ENCODE measurements at places on chromosomes 11 and 22.
A peak's percentile ranks its signal among the peaks of the same experiment; 100 is the strongest.

GRCh38 chr11:56214537-56214936, 19.5 kb downstream of the OR5T2 start:
- no peak for DNase-seq

- no peak for DNase-seq
Measured at GRCh38 chr11:63862923-63863322, 24.0 kb downstream of the MARK2 start.

DNA sequence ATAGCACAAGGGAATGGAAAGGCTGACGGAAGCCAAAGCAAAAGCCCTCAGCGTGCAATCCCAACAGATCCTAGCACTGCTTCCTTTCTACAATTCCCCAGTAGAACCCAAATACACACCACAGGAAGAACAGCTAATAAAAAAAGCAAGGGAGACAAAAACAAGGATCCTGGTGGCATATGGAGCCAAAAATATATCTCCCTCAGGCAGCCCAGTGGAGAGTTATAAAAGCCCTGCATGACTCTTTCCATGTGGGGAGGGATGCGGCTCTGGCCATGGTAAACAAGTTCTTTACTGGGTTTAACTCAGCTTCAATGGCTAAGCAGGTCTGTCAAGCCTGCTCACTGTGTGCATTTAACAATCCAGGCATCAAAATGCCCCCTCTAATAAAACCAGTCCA, 88.1 kb downstream of the PIWIL4 start:
- no peak for DNase-seq

DNA sequence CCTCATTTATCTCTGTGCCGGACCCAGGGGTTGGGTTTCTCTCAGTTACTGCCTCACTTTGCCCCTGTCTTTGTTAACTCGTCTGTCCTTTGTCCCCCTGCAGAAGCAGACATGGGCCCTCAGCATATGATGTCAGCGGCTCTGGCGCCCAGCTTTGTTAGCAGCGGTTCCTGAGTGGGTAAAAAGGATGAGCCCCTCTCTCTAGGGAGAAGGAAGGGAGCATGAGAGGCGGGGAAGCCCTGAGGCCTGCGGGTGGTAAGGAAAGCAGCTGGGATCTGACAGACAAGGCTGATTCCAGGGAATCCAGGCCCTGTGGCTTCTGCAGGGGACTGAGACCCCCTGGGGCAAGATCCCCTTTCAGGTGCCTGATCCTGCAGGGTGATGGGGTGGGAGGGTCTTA, 51.7 kb downstream of the MCM5 start:
- DNase-seq: no peak

- DNase-seq: no peak
Measured at GRCh38 chr11:130123414-130124040, 36.1 kb upstream of the ST14 start.

DNA sequence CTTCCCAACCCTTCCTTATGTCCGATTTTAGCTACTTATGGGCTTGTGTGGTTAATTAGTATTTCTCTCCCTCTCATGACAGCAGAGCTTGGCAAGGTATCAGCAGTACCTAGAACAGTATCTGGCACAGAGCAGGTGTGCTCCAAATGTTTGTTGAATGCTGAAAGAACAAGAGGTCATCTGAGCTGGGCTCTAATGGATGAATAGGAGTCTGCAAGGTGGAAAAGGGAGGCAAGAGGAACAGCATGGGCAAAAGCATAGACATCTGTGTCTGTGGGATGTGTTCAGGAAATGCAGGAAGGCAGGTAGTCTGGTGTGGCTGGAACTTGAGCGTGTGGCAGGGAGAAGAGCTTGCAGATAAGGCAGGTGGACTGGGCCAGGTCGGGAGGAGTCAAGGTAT, 19.0 kb downstream of the PRG3 start:
- no peak for DNase-seq

- DNase-seq: no peak
Measured at GRCh38 chr11:82969811-82970210, 68.3 kb downstream of the DDIAS start.

DNA sequence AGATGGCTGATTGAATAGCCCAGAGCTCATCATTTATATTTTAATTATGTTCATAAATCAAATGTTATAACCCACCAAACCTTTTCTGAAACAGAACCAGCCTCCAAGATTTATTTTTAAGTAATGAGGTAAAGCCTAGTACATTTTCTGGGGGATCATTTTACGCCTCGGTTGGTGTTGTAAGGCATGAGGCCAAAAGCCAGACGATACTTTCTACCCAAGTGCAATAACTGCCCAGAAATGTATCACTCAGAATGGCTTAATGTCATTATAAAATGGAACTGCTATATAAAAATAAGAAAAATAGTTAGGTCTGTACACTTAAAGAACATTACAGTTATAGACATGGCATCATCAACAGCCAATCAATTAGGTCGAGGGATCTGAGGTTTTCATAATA, 283.3 kb downstream of the CADM1 start:
- DNase-seq: no peak

- no peak for DNase-seq
Measured at GRCh38 chr11:59746111-59746510, 9.1 kb upstream of the STX3 start.

- DNase-seq: peak; percentile 51
Measured at GRCh38 chr11:3984896-3985295, 109.7 kb upstream of the RRM1 start.

DNA sequence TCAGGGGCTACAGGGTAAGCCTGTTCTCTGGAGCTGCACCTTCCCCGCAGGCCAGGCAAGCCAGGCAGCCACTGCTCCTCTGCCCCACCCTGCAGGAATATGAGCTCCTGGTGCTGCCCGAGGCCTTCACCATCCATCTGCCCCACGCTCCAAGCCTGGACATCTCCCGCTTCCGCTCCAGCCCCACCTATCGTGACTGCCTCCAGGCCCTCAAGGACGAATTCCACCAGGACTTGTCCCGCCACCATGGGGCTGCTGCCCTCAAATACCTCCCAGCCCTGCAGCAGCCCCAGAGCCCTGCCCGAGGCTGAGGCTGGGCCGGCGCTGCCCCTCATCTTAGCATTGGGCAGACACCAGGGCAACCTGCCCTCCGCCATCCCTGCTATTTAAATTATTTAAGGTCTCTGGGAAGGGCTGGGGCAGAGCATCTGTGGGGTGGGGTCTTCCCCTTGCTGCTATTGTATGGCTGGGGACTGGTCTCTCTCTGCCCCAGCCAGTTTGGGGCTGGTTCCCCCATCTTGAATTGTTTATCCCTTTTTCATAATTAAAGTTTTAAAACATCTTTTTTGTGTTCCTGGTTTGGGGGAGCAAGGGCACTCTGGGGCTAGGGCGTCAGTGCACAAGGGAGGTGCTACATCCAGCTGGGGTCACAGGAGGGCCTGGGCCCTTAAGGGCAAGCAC, 6.2 kb downstream of the LARGE2 start:
- DNase-seq: peak; percentile 29

GRCh38 chr11:126696982-126697381, 303.6 kb downstream of the KIRREL3 start:
- DNase-seq: no peak

- no peak for DNase-seq
Measured at GRCh38 chr11:128497061-128497775, 90.1 kb downstream of the ETS1 start.

- no peak for DNase-seq
Measured at GRCh38 chr22:50728523-50728931, 9.5 kb upstream of the ACR start.

DNA sequence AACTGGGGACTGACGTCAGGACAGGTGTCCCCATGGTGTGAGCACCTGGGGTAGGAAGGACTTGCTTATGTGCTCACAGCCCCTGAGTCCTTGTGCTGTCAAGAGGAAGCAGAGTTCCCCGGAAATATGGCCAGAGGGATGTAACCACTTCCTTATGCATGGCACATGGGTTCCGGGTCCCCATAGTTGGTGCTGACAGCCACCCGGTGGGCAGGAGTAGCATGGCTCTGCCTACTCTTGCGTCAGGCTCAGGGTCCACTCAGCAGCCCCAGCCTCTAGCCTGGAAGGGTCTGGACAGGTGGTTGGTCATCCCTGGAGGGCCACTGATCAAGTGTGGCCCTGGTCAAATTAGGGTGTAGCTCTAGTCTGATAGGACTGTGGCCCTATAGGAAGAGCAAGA, 42.8 kb upstream of the CCND1 start:
- no peak for DNase-seq

DNA sequence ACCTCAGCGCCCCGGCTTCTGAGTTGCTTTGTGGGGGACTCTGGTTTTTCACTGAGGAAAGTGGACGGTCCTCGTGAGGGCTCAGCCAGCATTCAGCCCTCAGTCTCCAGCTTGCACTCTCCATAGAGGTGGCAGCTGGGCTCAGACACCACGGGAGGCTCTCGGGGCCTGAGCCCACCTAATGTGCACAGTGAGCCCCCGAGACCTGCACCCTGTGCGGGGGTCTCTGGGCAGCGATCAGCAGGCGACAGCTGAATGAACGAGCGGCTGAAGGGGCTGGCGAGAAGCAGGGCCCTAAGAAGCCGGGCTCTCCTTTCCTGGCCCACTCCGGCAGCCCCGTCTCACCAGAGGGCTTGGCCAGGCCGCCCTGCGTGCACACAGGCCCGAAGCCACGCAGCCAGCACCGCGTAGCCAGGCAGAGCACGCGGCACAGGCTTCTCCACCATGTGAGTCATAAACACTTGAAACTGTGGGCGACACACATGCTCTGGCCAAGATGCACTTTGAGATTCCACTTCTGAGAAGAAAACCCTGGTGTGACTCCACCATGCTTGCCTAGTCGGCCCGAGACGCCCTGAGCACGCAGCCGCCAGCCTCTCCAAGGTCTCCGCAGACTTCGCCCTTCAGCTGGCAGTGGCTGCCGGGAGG, 28.0 kb downstream of the TOLLIP start:
- no peak for DNase-seq

GRCh38 chr11:63375434-63375833, 5.8 kb downstream of the SLC22A9 start:
- DNase-seq: no peak

DNA sequence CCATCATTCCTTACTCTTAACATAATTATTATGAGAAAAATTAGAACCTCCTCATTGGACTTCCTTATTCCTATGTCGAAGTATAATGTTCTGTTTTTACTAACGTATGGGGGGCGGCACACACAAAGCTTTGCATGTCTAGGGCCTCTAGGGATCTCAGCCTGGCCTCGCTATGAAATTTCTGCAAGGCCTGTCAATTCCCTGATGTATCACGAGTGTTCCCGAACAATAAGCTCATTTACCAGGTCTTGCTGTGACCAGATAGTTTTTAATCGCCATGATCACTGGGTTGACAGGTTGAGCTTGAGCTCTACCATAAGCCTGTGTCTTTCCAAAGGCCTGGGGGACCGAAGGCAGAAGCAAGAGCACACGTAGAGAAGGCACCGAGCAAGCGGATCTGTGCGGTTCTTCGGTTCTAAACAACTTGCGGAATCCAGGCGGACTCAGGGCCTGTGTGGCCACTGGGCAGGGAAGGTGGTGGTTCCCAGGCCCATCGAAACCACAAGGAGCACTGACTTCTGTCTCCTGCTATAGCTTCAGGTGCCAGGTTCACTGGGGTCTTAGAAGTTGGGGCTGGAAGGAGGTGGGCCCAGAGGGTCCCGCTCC, 10.4 kb upstream of the FXYD2 start:
- no peak for DNase-seq

GRCh38 chr22:45565973-45566372, 63.3 kb downstream of the FBLN1 start:
- DNase-seq: no peak

DNA sequence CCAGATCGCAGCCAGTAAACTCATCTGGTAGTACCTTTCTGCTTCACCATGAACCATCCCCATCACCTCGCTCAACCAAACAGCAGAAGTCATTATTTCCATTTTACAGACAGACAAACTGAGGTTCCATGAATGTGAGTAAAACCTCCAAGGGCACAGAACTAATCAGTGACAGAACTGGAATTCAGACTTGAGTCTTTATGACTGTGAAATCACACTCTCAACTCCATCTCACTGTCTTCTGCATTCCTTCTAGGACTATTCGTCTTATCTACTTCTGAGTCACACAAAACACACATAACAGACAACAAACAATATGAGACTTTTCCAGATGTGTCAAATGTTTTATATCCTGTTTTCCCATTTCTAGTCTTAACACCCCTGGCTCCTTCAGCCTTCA, 9.3 kb upstream of the NUP50 start:
- no peak for DNase-seq

- DNase-seq: no peak
Measured at GRCh38 chr11:83024270-83024854, 47.3 kb downstream of the RAB30 start.

DNA sequence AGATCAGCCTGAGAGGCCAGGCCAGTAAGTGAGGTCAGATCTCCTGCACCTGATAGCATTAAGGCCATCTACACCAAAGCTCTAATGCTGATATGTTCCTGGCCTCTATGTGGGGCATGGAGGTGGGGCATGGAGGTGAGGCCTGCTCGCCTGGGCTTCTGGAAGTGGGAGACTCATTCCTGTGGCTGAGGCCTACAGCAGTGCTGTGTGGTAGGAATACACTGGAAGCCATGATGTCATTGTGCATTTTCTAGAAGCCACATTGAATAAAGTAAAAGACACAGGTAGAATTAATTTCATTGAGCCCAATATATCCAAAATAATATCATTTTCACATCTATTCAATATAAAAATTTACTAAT, 2.7 kb downstream of the PNPLA3 start:
- no peak for DNase-seq

- DNase-seq: no peak
Measured at GRCh38 chr11:43712676-43713075, 32.1 kb downstream of the HSD17B12 start.

- no peak for DNase-seq
Measured at GRCh38 chr11:45384016-45384415, 97.9 kb upstream of the SYT13 start.

DNA sequence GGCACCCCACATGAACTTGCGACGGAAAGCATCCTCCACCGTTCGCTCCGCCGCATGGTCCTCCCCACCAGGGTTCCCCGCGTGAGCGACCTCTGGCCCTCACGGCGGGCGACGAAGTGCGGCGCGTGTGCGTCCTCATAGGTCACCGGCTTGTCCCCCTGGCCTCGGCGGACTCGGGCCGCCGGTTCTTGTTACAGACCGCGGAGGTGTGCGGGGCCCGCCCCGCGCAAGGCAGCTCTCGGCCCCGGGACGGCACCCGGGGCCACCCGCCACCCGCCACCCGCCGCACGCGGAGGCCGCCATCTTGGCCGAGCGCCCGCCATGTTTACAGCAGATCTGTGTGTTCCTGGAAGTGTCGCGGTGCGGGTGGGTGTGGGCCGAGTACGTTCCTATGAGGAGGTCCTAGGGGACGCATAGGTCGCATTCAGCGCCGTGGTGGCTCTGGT, 3.5 kb upstream of the IFITM2 start:
- DNase-seq: no peak

- no peak for DNase-seq
Measured at GRCh38 chr11:7098235-7098832, 9.5 kb downstream of the RBMXL2 start.

DNA sequence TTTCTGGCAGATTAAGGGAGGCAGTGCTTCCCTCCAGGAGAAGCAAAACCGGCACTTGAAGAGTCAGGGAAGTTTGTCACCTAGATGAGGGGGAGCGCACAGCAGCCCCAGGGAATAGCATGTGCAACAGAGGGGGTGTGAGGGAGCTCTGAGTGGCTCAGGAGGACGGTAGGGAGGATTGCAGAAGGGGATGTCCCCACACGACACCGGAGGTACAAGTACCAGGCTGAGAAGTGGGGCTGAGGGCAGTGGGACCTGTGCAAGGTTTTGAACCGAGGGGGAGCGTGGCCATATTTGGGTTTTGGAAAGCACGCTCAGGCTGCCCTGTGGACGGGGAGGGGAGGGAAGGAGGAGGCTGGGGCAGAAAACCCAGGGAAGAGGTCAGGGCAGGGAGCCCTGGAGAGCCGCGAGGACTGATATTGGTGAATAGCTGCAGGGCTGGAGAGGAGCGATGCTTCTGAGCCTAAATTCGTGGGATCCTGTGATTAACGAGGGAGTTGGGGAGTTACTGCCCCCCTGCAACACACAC, 17.9 kb upstream of the TMPRSS6 start:
- no peak for DNase-seq

All from activated T-cell treated with anti-CD3 and anti-CD28 coated beads, Interleukin-2, amount 50 U/mL, for 24 hours (primary cell).